ENCODE measurements at places on chromosomes 6 and 20.

DNA sequence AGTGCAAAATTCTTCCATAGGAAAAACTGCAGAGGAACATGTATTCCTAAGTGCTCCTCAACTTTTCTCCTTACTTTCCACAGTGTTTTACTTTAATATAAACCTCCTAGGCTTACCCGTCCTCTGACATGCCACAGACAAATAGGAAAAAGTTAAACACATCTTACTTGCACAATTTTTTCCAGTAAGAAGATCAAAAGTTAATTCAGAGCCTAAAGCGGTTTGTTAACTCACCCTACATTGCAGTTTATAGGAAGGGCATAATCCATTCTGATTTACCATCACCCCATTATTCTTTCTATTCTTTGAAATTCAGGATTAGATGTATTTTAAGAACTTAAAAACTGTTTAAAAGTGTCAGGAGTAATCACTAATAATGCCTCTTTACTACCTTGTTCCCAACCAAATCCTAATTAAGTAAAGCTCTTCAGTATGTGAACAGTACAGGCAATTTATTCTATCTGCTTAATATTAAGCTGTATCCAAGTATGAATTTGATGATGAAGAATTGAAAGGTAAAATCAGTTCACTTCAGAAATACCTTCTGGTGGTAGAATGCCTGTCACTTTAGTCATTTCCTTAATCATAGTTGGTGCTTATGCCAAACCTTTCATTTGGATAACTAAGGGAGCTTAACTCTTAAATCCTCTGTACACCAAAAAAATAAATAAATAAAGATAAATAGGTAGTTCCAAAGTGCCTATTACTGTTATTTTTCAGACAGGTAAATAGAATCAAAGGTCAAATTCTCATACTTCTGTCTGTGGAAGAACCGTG lies 292.0 kb downstream of the ALDH8A1 start:
- DNase-seq, result no peak

GRCh38 chr6:35728683-35729678 lies 7.9 kb upstream of the ARMC12 start:
- peak; percentile 78 for DNase-seq

- no peak for DNase-seq
Observed at GRCh38 chr20:13278812-13279570, 57.9 kb downstream of the ISM1 start.

- no peak for DNase-seq
Observed at GRCh38 chr20:56760610-56761009, 131.5 kb downstream of the TFAP2C start.

DNA sequence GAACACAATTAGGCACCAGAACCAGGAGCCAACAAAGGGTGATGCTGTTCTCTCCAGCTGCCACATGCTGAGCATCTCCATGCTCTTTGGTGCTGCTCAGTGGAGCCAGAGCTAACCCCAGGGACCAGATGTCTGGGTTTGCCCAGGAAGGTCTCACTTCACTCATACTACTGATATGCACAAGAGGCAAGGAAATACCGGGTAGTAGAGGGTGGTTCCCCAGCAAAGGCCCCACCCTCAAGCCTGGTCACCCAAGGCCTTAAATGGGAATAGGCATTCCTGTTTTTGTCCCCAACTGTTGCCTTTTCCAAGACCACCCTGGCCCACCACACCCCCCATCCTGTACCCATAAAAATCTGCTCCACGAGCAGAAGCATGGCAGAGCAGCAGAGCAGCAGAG lies 204.5 kb upstream of the TAB2 start:
- no peak for DNase-seq

GRCh38 chr6:4354181-4354580 lies 218.8 kb upstream of the ECI2 start:
- no peak for DNase-seq

- peak; percentile 57 for DNase-seq
Observed at GRCh38 chr20:37901654-37902503, 1.0 kb upstream of the VSTM2L start.

DNA sequence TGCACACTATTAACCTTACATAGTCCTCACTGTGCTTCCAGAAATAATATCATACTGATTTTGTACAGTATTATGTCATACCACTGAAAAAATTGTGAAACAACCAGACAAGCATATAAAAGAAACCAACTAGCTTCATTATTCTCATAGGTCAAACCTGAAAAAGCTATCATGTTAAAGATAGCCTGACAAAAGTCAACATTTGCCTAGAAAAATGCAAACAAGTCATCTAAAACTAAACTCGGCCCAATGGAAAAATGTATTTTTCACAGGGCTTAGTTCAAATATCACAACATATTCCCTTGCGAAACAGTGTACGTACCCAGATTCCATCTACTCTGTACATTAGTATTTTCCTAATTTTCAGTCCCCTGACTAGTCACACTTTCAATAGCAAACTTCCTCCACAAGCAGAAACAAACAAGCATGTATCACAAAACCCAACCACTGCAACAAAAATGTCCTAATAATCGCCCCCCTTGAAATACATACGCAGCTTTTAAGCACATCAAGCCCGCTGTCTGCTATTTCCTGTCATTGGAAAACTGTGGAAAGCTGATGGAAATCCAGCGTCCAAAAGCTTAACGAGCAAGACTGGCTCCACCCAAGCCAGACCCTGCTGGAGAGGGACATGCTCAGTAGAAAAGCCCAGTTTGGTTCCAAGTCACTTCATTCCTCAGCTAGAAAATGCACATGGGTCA lies 93.1 kb downstream of the EPB41L2 start:
- no peak for DNase-seq

DNA sequence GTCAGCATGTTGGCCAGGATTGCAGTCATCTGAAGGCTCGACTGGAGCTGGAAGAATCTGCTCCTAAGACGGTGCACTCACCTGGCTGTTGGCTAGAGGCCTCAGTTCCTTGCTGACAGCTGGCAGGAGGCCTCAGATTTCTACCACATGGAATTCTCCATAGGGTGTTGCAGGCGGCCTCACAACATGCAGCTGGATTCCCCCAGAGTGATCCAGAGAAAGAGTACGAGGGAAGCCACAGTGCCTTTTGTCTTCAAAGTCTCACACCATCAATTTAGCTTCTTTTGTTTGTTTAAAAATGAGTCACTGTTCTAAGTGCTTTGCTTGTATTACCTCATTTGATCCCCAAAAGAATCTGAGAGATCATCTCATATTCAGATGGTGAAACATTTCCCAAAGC lies 65.5 kb upstream of the FYN start:
- DNase-seq, result no peak

DNA sequence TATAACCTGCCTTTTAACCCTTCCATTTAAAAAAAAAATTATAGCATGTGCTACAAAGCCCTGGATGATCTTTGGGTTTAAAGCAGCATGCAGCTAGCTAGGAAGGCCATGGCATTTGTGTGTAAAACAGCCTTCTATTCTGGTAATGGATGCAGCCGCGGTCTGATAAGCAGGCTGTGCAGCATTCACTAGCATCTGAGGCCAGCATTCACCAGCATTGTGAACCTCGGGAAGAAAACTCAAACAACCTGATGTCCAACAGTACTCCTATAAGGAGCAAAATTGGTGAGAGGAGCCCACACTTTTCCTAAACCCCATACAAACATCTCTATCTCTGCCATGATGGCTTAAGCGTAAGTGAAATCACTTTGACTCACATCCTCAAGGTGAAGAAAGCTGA lies 265.5 kb downstream of the PTPRT start:
- DNase-seq, result no peak

DNA sequence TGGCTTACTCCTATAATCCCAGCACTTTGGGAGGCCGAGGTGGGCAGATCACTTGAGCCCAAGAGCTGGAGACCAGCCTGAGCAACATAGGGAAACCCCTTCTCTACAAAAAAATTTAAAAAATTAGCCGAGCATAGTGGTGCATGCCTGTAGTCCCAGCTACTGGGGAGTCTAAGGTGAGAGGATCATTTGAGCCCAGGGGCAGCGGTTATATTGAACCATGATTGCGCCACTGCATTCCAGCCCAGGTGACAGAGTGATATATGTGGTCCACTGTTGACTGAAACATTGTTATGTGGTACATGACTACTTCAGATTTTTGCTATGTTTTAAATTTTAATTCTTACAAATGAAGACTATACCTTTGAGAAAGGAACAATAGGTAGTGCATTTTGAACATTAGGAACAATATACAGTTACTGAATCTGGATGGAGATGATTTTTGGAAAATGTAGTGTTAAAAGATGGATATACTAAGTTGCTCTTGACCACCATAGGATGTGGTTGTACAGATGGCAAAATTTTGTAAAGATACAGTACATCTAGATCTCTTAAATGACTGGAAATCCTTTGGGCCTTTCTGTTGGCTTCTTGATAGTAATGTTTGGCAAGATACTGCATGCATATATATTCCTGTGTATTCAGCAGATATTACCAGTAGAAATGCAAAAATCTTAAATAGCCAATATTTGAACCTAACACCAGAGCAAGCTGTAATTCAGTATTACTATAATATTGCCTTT lies 35.9 kb downstream of the MAPK14 start:
- DNase-seq, result no peak

GRCh38 chr20:57291003-57291402 lies 24.6 kb upstream of the BMP7 start:
- DNase-seq, result peak; percentile 56

DNA sequence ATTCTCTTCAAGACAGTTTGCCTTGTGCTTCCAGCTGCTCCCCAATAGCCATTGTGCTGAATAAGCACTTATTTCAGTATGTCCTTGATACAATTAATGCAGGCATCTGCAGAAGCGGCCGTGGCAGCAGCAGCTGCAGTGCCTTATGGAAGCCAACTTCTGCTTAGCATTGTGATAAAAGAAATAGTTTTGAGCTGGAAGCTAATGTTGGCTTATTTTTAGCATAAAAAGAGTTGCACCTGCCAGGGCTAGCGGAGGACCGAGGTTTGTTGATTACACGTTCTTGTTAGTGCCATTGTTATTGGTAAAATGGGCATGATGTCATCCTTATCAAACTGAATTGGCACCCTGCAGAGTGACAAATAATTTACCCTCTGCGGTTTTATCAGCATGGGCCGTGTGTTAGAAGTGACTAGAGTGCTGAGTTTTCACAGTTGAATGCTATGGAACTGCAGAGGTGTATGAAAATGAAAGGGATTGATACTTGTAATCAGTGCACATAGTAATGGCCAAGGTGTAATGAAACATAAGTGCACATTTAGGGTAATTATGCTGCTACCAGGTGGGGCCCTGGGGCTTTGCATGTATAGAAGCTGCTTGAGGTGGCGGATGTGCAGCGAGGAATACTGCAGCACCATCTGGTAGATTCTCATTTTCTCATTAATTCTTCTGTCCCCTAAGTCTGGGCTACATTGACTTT lies 334.3 kb downstream of the CDKAL1 start:
- no peak for DNase-seq

- DNase-seq, result no peak
Observed at GRCh38 chr6:111662072-111662793, 56.6 kb upstream of the TRAF3IP2 start.

DNA sequence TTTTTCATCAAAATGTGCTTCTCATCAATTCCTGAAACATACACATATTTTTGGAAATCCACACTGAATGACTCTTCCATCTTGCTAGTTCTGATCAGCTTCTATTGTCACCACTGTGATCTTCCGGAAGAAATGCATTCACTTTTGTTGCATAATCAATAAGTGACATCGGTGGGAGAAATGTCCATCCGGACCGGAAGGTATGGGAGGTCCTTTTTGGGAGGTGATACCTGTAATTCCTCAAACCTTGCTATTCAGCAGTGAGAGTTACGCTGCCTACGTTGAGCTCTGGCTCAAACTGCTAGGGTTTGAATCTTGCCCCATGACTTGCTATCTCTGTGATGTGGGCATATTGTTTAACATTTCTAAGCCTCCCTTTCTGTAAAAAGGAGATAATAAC lies 16.6 kb upstream of the TFB1M start:
- peak; percentile 2 for DNase-seq

DNA sequence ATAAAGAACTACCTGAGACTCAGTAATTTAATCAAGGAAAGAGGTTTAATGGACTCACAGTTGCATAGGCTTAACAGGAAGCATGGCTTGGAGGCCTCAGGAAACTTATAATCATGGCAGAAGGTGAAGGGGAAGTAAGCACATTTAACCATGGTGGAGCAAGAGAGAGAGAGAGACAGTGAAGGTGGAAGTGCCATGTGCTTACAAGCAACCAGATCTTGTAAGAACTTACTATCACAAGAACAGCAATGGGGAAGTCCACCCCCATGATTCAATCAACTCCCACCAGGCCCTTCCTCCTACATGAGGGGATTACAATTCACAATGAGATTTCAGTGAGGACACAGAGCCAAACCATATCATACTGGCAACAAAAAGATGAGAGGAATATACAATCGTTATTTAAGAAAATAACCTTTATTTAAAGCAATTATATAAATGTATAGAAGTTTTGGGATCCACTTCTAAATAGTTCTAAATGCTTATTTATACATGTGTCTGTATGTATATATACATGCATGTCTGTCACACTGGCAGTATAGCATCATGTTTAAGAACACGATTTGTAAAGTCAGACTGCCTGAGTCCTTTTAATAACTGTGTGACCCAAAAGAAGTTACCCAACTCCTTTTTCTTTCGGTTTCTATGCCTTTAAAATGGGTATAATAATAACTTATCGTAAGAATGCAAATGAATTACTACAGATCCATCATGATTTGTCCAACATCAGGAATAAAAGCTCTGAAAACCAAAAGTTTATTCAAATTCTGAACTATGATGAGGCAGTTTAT lies 255.7 kb upstream of the THEMIS start:
- DNase-seq, result no peak

- DNase-seq, result no peak
Observed at GRCh38 chr6:3421791-3422434, 34.9 kb downstream of the SLC22A23 start.

DNA sequence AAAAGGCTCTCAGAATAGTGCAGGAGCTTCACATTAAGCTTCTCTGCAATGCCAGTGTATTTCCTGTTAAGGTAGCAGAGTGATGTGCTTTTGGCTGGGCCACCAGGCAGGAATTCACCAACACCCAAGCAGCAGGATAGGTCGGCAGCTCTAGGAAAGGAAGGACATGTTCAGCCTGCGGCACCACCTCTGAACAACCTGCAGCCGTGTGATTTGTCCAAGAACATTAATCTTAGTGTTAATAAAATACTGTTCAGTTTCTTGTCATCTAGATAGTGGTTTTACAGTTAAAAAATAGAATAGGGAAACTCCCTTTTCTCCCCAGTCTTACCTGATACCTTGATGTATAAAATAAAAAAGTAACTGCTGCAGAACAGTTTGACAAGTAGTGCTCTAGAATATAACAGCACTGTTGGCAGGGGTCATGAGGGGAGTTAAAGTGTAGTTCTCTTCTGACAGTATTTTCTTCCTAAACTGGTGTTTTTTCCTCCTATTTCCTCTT lies 18.8 kb downstream of the ZNF292 start:
- DNase-seq, result no peak
